Activated CD4-positive, alpha-beta T cell treated with anti-CD3 and anti-CD28 coated beads for 24 hours (primary cell): ENCODE measurements at places on chromosomes 16 and 17.

GRCh38 chr17:46986366-46986765, 7.3 kb upstream of the RPRML start:
- no peak for DNase-seq

DNA sequence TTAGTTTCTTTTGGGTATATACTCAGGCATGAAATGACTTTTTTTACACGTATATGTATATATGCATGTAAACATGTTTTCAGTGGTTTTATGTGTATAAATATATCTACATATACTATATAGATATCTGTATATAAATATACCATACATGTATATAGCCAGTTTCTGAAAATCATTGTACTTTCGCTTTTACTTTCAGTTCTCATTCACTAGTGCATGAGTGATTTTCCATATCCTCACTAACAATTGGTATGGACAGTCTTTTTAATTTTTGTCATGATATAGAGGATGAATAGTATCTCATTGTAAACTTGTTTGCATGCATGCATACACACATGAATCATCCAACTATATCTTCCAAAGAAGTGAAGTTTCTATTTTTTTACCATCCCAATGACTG, 877.1 kb upstream of the CDH8 start:
- DNase-seq, result no peak

- no peak for DNase-seq
Measured at GRCh38 chr16:50819706-50820105, 77.8 kb downstream of the CYLD start.

DNA sequence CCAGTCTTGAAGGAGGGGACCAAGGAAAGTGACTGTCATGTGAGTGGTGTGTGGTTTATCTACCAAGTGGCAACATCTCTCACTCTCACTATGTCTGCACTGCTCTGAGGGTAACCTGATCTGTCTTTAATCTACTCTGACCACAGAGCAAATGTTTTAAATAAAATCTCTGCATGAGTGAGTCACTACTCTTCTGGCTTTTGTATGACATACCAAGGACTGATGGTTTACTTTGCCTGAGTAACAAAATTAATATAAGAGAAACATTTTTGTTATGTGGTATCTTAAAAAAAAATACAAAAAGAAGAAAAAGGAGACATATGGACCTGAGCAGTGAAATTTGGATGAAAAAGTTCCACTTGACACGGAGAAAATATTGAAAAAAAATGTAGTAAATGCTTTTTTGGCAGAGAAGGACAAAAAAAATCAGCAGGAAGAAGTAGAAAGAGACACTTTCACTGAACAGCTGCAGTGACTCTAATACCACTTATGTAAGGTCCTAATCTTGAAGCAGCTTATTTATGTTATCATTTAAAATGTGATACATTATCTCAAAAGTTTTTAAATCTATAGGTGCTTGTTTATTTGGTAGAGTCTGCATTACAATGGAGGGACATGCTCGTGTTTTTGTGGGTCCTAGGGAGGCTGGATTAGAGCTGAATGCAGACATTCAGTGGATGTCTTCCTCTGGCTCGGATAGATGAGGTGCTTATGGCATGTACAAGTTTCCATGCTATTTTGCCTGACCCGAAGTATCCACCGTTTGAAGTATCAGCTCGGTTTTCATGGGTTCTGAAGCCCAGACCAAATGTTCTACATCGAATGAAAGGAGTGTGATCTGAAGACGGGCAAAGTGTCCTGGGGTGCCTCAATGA, 240.7 kb downstream of the MAP2K6 start:
- no peak for DNase-seq

DNA sequence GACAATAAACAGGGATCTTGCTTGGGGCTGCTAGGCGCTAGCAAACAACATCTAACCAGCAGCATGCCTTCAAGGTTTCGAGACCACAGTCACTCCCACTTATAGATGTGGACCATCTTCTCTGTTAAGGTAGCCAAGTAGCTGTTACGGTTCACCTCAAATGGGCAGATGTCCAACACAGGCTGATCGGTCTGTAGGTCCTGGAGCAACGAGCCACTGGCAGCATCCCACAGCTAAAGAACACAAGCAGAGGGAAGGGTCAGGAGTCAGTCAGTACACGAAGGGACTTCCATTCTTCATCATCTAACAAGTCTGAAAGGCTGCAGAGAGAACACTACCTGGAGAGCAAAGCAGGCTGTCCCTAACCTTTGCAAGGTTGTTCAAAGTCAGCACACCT, 16.9 kb upstream of the GLG1 start:
- DNase-seq, result no peak

DNA sequence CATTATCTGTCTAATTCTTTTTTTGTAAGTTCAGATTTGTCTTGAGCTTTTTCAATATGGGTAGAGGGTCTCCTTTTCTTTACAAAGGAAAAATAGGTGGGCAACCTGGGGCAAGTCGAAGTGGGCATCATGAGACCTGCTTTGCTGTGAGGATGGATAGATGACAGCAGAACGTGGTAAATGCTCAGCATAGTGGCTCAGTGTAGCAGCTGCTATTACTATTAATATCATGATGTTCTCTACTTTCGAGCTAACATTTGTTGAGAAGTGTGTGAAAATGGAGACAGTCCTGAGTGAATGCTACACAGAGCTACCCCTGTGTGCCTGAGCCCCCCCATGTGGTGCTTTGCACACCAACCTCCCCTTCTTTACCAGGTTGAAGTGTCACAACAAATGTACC, 39.0 kb upstream of the LGALS9 start:
- DNase-seq, result no peak

GRCh38 chr17:82493226-82493781, 26.2 kb upstream of the FOXK2 start:
- DNase-seq, result no peak

GRCh38 chr16:66274335-66275110, 92.0 kb upstream of the CDH5 start:
- no peak for DNase-seq
